ENCODE measurements at places on chromosomes 11 and 22.

- no peak for DNase-seq
Observed at GRCh38 chr22:32127904-32128303, 31.2 kb downstream of the C22orf42 start.

GRCh38 chr22:27918341-27919221 is 475 bp downstream of the PITPNB start:
- DNase-seq = peak; percentile 20

DNA sequence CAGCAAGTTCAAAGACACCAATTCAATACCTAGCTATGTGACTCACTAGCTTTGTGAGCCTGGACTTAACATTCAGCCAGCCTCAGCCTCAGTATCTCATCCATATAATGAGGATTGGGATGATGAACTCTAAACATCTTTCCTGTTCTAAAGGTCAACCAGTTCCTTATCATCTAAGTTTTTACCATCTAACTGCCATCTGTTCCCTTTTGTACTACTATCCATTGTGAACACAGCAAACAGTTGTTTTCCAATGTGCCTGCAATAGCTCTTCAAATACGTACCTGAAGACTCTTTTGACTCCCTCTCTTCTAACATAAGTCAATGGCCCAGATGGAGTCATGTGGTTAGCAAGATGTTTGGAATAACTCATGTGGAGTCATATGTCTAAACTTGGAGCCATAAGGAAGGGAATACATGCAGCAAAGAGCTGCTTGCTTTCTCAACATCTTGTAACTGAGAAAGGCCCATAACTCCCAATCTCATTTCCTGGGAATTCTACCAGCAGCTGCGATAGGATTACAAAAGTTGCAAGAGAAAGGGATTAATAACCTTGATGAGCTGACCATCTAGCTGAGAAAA is 19.4 kb downstream of the SYTL2 start:
- no peak for DNase-seq

DNA sequence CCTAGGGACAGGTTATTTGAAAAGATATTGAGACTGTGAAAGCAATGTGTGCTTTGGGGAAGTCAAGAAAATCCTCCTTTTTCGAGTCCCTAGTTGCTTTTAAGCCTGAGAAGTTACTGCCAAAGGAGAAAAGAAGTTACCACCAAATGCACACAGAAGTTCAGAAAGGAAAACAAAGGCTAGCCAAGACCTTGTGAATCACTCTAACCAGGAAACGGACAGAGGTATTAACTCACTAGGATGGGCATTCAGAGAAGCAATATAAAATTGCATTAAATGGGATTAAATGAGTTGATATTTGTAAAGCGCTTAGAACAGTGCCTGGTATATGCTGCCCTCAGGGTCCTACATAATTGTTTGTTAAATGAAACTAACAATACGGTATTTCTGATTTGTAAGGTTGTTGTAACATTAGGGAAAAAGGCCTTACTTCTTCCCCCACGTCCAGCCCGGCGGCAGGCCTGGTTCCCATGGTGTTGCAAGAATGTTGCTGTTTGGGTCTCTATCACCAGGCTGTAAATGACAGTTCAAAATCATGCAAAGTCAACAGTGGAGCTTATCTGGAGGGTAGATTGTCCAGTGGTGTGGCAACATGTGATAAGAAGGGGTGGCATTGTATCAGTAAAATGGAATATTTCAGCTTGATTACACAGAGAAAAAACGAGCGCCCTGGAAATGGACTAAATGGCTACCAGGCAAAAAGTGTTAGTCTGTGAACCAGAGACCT is 7.1 kb downstream of the TMA7B start:
- DNase-seq = no peak

DNA sequence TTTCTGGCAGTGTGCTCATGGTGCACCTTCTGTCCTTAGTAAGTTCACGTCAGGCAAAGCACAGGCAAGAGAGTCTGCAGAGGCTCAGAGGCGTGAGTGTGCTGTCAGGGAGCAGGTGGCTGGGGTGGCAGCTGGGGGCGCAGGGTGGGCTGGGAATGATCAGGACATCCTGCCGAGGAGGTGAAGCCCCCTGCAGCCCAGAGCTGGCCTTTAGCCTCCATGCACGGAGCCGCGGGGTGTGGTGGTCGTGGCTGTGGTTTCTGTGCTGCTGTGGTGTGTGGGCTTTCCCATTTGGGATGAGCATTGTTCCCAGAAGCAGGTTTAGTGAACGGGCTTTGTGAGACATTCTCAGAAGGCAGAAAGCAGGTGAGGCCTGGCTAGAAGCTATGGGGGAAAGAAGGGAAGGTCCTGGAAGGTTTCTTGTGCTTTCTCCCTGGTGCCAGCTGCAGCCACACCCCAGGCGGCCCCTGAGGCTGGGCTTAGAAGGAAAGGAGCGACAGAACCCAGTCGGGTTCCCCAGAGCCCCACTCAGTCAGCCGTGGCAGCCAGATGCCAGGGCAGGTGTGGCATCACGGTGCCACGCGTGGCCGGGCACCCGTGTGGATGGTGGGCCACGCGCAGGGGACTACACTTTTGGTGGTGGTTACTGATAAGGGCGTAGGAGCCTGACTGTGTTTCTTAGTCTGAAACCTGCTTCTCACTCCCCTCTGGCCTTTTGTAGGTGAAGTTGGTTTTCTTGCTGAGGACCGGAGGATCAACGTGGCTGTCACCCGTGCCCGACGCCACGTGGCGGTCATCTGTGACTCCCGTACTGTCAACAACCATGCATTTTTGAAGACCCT is 32.0 kb downstream of the IGHMBP2 start:
- DNase-seq = no peak

- DNase-seq = no peak
Observed at GRCh38 chr11:64244966-64245365, 1.8 kb downstream of the PPP1R14B start.

- no peak for DNase-seq
Observed at GRCh38 chr11:120988603-120989002, 35.3 kb upstream of the TBCEL start.

GRCh38 chr11:99960536-99960935 is 726.6 kb upstream of the ARHGAP42 start:
- DNase-seq = no peak

DNA sequence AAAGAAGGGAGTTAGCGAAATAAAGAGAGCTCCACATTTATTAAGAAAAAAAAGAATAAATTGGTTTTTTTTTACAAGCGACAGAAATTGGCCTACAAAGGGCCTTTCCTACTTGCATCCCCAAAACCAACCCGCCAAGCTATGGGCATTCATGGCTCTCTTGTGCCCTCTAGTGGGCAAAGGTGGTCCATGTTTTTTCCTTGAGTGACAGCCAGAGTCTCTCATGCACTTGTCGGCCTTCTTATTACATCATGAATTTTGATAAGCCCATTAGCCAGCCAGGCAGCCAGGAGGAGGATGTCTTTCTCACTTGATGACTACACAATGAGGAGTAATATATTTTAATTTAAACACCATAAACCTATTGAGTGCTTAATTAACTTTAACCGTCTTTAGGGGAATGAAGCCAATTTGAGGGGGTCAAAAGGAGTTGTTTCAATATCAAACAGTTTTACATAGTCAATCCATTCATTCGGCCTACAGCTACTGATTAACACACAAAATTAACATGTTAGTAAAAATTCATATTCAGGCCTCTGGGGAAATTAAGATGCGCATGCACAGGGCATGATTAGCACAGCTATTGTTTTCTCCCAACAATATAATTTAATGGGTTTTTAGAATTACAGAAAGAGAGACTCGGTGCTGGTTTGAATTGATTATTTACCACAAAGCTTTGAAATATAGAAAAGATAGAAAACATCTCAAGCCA is 85.5 kb downstream of the RCN1 start:
- peak; percentile 61 for DNase-seq

DNA sequence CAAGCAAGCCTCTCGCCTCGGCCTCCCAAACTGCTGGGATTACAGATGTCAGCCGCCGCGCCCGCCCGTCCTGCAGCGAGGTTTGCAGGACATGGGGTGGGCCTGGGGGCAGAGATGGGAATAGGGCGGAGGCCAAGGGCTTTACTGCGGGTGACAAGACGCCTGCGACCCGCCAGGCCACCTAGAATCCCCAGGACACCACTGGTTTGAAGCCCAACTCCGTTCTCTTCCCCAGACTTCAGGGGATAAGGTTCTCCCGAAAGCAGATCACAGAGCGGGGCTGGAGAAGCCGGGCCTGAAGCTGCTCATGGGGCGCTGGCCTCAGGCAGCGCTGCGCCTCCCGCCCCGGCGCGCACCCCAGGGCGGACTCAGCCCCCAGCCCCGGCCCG is 354 bp downstream of the POLR2L start:
- no peak for DNase-seq

GRCh38 chr11:1289211-1289935 is 20.1 kb downstream of the TOLLIP start:
- no peak for DNase-seq

GRCh38 chr22:48885919-48886305 is 941.8 kb downstream of the BRD1 start:
- no peak for DNase-seq

GRCh38 chr11:69822676-69823494 is 3.7 kb upstream of the FGF3 start:
- DNase-seq = no peak

DNA sequence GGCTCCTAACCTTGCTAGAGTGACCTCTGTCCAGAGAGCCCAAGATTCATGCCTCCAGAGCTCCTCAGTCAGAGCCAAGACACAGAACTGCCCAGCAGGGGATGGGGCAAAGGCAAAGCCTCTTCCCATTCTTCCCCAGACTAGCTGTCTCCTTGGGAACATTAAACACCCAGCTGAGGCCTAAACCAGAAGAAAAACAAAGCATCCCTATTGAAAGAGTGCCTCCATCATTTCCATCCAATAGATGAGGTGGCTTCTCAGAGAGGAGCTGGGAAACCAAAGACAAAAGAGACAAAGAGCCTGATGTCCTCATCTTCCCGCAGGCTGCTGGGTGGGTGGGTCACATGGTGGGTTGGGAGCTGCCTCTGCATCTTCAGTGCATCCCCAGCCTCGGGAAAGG is 37.4 kb downstream of the COMMD9 start:
- no peak for DNase-seq

GRCh38 chr11:111718859-111719258 is 47.3 kb downstream of the PPP2R1B start:
- no peak for DNase-seq

- DNase-seq = no peak
Observed at GRCh38 chr11:126431401-126432064, 76.0 kb downstream of the ST3GAL4 start.

- DNase-seq = no peak
Observed at GRCh38 chr22:26471522-26471921, 12.1 kb downstream of the HPS4 start.

- DNase-seq = no peak
Observed at GRCh38 chr11:128551611-128552335, 35.6 kb downstream of the ETS1 start.

DNA sequence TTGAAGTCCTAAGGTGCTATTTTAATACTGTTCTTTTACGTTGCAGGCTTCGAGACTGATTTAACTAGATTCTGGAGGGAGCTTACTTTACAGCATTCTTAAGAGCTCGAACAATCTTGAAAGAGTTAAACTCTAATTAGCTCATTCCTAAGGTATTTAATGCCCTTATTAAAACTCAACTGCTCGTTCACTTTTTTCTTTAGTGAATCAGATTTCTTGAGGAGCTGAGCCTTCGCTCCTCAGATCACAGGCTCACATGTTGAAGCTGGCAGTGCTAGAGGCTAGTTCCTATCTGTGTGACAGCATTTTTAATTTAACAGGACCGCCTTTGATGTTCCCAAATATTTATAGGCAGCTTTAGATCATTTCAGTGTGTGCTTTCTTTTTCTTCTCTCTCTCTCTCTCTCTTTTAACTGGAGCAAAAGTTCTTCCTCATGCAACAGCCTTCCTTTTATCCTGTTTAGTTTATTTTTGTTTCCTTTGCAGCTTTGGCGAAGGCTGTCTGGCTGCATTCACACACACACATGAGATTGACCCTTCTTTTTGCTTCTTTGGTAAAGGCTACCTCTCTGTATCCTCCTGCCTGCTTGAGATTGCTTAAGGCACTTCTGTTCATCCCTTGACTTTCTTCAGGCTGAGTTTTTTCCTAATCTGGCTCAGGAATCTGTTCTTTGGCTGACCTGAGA is 21.0 kb downstream of the ZNRF3 start:
- DNase-seq = no peak

- no peak for DNase-seq
Observed at GRCh38 chr11:111930472-111930871, 6.7 kb upstream of the DIXDC1 start.

GRCh38 chr22:27128461-27129085 is 471.2 kb downstream of the MIAT start:
- DNase-seq = no peak

DNA sequence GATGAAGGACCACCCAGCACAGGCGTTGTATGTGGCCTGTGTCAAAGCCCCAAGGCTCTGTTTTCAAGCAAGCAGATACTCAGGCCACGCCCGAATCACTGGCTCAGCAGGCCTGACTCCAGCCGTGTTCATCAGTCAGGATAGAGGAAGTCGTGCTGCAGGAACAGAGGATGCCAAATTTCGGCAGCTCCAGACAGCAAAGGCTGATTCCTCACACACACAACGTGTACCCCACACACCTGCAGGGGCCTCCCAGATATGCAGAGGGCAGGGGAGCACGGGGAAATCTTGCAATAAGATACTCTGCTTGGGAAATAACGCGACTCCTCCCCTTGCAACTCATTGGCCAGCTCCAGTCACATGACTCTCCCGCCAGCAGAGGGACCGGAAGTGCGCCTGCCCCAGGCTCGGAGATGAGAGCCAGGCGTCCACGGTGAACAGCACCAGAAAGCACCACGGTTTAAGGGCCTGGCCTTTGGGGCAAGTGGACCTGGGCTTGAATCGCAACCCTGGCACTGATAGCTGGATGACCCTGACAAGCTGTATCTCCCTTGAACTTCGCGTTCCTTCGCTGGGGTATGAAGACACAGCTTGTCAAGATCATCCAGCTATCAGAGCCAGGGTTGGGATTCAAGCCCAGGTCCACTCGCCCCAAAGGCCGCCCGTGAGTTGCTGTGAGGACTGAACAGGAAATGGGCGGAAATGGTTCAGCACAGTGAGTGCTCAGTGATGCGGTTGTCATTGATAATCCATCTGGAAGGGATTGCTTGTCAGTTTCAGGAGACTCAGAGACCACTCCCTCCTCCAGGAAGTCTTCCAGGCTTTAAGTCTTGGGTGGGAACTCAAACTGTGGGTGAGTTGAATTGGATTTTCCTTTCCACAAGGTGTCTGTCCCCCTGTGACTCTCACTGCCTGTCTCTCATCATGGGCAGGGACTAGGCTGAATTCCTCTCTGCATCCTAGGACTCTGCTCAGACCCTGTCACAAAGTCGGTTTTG is 88.5 kb downstream of the MYEOV start:
- no peak for DNase-seq

GRCh38 chr22:46650078-46650810 is 30.1 kb downstream of the GRAMD4 start:
- DNase-seq = no peak

DNA sequence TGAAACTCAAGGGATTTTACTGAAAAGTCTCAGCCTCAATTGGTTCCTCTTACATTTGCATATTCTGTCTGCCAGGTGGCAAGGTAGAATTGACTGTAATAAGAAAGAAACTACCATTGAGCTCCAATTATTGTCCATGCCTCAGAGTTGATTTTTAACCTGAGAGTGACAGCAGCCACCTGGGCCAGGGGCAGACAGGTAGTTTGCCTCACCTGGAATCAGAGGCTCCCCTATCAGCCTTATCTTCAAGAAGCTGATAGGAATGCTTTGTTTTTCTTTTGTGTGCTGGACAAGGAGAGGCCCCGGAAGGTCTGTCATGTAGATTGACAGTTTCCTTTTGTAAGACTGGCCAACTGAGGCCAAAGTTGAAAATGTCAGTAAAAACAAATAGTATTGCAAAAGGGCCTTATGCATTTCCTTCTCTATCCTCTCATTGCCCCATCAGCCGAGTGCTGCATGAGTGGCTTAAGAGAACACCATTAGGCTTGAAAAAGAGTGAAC is 34.1 kb downstream of the CD44 start:
- DNase-seq = no peak

Measured in T follicular helper cell (primary cell).